Stimulated activated CD4-positive, alpha-beta T cell treated with anti-CD3 and anti-CD28 coated beads, Interleukin-4, amount 100 ng/mL, for 24 hours (primary cell): ENCODE measurements at places on chromosomes 13 and 19.

- DNase-seq, result no peak
Measured at GRCh38 chr19:55447421-55448174, 4.5 kb upstream of the SHISA7 start.

DNA sequence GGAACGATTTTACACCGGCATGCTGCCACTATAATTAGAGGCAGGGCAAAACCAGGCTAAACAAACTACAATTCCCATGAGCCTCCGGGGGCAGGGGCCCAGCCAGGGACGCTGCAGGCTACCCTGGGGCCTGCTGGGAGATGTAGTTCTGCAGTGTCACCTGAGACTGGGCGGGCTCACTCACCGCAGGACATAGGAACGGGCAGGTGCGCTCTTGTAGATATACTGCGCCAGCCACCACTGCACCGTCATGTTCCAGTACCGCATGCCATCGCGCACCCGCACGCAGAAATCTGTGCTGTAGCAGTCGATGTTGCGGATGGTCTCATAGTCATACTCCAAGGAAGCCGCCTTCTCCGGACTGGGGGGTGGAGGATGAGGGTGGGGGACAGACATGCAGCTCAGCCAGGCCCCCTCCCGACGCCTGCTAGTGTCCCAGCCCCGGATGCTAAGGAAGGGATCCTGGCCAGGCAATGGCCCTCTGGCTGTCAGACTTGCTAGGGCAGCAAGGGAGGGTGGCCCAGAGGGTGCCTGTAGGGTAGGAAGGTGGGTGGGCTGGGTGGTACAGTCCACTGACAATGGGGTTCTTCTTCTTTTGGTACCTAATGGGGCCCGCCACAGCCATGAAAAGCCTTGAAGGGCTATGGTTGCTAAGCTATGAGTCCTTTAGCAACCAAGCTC, 5.8 kb upstream of the TMC4 start:
- peak; percentile 33 for DNase-seq

DNA sequence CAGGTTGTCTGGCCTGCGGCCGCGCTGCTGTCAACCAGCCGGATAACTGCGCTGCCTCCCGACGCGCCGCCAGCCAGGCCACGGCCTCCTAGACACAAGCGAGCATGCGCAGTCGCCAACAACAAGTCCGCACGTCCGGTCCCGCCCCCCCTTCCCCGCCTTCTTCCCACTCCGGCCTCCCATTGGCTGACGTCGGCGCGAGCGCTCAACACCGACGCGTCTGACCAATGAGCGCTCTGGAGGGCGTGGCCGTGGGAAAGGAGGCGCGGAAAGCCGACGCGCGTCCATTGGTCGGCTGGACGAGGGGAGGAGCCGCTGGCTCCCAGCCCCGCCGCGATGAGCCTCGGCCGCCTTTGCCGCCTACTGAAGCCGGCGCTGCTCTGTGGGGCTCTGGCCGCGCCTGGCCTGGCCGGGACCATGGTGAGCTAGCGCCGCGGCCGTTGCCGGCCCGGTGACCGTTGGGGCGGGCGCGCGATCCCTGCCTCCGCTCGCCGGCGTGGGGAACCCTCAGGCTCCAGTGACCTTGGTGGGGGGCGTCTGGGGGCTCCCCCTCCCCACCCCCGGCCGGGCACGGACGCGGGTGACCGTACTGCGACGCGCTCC, at the start of gene GPX4:
TSS of gene GPX4 (plus strand) at position 287 of the 603 bp plus-strand sequence. CDS start at position 337, 50 bp downstream.
- peak; percentile 98 for DNase-seq

DNA sequence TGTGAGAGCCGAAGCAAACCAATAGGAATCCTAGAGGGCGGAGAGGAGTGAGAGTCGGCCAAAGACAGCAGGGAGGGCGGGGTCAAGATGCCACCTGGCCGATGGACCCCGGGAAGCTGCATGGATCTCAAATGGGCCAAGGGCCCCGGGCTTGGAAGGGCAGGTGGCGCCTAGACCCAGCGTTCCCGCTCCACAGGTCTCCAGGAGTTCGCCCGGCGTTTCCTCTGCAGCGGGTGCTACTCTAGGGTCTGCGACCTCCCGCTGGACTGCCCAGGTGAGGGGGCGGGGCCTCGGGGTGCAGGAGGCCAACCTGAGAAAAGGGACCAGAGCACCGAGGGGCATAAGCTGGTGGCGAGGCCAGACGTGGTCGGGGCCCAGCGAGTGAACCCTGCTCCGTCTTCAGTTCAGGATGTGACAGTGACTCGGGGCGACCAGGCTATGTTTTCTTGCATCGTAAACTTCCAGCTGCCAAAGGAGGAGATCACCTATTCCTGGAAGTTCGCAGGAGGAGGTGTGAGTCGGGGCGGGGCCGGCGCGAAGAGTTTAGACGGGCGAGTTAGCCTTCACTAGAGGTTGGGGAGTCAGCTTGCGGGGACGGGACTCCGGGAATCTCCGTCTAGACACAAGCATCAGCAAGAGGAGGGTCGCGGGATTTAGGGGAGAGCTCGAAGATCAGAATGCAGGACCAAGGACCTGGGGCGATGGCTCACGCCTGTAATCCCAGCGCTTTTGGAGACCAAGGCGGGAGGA, 9.9 kb downstream of the SPACA6 start:
- no peak for DNase-seq

GRCh38 chr13:59413126-59413525, 750.6 kb downstream of the DIAPH3 start:
- DNase-seq, result no peak

DNA sequence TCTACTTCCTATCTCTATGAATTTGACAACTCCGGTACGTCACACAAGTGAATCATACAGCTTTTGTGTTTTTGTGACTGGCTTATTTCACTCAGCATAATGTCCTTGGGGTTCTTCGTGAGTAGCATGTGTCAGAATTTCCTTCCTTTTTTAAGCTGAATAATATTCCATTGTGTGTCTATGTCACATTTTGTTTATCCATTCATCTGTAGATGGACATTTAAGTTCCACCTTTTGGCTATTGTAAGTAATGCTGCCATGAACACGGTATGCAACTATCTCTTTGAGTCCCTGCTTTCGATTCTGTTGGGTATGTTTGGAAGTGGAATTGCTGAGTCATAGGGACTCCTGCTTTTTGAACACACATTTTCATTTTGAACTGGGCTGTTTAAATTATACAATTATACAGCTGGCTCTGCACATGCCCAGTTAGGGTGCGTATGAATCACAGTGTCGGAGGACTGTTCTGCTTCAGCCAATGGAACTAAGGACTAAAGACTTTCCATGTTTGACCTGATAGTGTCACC, 43.0 kb upstream of the C13orf42 start:
- DNase-seq, result no peak

GRCh38 chr19:11338569-11339253, 746 bp downstream of the RAB3D start:
- DNase-seq, result no peak

- DNase-seq, result no peak
Measured at GRCh38 chr13:50626101-50626547, 217.4 kb downstream of the DLEU7 start.

DNA sequence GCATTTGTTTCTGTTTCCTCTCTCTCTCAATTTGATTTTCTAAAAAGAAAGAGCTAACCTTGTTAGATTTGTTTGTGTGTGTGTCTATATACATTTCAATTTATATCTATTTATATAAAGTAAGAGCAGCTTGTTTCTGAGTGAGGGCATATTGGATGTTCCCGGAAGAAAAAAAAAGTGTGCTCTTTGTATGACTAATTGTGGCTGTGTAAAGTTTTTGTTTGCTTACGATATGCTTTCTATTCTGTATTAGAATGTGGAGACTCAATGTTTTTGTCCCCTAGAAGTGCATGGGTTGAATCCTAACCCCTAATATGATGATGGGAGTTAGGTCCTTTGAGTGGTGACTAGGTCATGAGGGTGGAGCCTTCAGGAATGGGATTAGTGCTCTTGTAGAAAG, 66.6 kb upstream of the C1QTNF9B start:
- DNase-seq, result no peak

- no peak for DNase-seq
Measured at GRCh38 chr13:46866150-46866549, 30.7 kb downstream of the HTR2A start.

DNA sequence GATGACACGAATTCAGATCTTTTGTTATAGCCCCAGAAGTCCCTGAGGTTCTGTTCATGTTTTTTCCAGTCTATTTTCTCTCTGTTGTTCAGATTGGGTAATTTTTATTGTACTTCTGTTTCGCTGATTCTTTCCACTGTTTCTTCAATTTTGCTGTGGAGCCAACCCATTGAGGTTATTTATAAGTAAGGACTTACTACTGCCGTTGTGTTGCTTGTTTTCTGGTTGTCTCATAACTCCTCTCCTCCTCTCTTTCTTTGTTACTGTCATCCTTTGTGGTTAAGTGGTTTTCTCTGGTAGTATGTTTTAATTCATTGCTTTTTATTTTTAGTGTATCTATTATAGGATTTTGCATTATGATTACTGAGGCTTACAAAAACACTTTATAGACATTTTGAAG, 48.7 kb upstream of the GAS6 start:
- DNase-seq, result no peak

DNA sequence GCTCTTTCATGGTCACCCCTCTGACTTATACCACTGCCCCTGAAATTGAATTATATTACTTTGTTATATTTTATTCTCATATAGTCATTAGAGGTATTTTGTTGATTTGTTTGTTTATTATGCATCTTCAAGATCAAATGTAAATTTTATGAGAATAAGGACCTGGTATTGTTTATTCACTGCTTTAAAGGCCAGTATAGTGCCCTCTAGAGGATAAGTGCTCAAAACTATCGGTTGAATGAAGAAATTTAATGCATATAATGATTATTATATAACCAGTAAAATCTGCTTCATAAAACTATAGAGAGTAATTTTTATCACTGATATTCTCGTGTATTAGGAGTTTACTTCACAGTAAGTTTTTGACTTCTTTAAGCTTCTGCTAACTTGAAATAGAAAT, 1401.9 kb downstream of the SLITRK1 start:
- no peak for DNase-seq

GRCh38 chr13:50668691-50669271, 174.7 kb downstream of the DLEU7 start:
- no peak for DNase-seq

GRCh38 chr13:99866781-99867180, 104.8 kb downstream of the ZIC5 start:
- DNase-seq, result no peak

DNA sequence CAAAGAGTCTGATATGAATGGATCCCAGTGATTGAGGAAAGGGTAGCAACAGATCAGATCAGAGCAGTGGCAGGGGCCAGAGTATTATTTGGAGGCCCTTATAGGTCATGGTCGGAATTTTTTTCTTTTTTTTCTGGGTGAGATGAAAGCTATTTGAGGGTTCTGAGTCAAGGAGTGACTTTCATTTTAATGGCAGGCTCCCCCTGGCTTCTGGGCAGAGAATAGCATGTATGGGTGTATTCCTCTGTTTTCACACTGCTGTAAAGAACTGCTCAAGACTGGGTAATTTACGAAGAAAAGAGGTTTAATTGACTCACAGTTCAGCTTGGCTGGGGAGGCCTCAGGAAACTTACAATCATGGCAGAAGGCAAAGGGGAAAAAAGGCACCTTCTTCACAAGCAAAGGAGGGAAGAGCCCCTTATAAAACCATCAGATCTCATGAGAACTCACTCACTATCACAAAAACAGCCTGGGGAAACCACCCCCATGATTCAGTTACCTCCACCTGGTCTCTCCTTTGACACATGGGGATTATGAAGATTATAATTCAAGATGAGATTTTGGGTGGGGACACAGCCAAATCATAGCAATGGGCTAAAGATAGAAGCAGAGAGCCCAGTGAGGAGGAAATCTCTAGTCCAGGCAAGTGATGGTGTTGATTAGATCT, 3.0 kb upstream of the SLC6A16 start:
- peak; percentile 64 for DNase-seq

DNA sequence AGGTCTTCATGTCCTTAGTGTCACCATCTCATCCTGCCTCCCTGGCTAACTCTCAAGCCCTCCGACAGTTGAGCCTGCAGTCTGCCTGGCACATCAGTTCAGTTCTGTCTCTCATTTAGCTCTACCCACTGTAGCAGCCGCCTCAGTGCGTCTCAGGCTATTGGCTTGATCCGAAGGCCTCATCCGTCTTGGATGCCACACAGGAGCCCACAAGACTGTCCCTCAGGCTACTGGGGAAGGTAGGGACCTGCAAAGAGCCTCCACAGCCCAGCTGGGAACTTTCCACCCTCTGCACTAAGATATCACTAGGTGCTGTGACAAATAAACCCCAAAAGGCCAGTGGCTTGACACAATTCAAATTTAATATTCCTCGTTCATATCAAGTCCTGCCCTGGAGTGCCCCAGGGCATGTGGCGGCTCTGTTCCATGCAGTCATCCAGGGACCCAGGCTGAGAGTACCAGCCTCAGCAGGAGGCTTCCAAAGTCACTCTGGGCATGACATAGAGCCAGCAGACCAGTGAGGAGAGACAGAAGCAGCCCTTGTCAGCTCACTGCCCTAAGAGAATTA, 5.7 kb downstream of the VSTM2B start:
- DNase-seq, result no peak

- no peak for DNase-seq
Measured at GRCh38 chr13:96999091-96999490, 4.8 kb upstream of the OXGR1 start.

DNA sequence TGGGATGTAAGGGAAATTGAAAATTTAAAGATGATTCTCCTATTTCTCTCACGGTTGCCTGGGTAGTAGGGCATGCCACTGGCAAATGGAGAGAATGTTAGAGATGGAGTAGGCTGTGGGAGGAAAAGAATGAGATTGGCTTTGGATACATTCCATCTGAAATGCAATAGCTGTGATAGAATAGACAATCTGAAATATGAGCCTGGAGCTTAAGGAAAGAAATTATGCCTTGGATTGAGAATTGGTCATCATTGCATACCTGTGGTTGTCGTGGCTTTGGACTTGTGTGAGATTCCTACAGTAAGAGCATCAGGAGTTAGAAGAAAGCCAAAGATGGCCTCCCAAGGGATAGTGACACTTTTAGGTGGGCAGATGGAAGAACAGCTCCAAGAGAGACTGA, 305.1 kb upstream of the SLC10A2 start:
- DNase-seq, result no peak

GRCh38 chr13:35768073-35768472, 291.6 kb upstream of the MAB21L1 start:
- DNase-seq, result no peak

DNA sequence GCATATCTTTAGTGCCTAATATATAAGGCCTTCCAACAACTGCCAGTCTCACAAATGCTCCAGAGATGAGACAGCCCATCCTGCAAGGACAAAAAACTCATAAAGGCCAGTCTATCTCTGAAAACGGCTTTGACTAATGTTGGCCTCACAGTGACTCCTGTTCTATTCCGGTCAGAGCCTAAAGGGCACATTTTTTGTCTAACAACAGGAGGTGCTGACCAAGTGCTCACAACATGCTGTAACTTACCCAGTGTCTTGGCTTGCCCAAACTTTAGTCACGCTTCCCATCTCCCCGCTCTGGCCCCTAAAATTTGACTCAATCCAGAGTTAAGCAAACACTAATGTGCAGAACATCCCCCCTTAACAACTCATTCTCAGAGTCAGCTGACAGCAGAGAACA, 1411.2 kb upstream of the MIR17HG start:
- DNase-seq, result no peak

GRCh38 chr13:24176351-24177101, 16.0 kb downstream of the SPATA13 start:
- no peak for DNase-seq

DNA sequence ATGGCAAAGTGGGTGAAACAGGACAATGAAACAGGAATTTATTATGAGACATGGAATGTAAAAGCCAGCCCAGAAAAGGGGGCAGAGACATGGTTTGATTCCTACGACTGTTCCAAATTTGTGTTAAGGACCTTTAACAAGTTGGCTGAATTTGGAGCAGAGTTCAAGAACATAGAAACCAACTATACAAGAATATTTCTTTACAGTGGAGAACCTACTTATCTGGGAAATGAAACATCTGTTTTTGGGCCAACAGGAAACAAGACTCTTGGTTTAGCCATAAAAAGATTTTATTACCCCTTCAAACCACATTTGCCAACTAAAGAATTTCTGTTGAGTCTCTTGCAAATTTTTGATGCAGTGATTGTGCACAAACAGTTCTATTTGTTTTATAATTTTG, 8.6 kb downstream of the CLN5 start:
- no peak for DNase-seq
